Adipocyte (in vitro differentiated cells): ENCODE measurements at places on chromosomes 5 and 9.
A peak's percentile ranks its signal among the peaks of the same experiment; 100 is the strongest.

- no peak for DNase-seq
These were observed 69.8 kb downstream of the ACO1 start for GRCh38 chr9:32454280-32454679.

DNA sequence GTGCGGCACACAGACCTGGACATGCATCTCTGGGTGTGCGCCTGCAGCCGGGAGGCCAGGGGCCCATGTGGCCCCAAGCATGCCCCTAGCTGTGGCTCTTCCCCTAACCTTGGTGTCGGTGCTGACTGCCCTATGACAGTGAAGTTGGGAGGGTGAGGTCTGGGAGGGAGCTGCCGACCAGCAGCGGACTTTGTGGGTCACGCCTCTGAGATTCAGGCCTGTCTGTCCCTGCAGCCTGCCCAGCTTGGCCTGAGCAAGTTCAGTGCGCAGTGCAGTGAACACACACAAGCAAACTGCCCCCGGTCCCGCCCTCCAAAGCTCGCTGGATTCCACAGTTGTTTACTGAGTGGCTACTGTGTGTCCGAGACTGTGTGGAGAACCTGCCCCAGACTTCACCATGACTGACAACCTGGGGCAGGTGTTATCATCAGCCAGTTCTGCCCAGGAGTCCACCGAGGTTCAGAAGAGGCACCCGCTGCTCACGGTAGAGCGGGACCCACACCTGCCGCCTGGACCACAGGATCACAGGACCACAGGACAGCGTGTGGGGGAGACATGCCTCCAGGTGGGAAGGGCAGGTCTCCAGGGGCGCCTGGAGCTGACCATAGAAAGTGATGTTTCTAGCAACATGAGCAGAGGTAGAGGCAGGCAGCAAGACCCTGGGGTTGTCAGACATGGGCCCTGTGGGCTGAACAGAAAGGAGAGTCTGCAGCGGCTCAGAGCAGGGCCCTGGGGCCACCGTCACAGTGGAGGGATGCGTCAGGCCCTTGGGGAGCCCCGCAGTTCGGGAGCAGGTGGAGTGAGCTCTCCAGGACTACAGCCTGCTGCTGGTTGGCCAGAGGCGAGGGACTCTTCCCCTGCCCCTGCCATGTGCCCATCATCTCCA lies 105.1 kb downstream of the PHF2 start:
- no peak for DNase-seq

GRCh38 chr9:37248651-37249163 lies 128.3 kb downstream of the ZCCHC7 start:
- no peak for DNase-seq

DNA sequence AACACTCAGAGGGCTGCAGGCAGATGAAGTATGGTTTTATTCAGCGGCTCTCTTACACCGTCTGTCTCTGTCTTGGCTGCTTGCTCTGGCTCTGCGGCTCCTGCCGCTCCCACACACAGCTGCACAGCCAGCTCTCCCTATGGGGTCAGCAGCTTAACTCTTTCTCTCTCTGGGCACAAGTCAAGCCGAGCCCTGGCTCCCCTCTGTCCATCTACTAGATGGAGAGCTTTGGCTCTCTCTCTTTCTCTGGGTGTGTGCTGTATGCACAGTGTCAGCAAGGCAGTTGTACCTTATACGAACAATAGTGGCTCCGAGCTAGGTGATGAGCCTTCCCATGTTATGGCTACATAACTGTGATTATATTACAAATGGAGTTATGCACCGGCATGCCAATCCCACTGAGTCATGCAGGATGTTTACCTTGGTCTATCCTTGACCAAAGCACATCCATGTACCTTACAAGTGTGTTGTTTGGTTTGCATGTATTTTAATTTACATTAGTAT lies 19.3 kb upstream of the PPP2CA start:
- DNase-seq: peak; percentile 31

GRCh38 chr5:148788636-148789035 lies 37.8 kb upstream of the ADRB2 start:
- DNase-seq: no peak

GRCh38 chr5:112339761-112340160 lies 79.3 kb downstream of the EPB41L4A start:
- DNase-seq: no peak

DNA sequence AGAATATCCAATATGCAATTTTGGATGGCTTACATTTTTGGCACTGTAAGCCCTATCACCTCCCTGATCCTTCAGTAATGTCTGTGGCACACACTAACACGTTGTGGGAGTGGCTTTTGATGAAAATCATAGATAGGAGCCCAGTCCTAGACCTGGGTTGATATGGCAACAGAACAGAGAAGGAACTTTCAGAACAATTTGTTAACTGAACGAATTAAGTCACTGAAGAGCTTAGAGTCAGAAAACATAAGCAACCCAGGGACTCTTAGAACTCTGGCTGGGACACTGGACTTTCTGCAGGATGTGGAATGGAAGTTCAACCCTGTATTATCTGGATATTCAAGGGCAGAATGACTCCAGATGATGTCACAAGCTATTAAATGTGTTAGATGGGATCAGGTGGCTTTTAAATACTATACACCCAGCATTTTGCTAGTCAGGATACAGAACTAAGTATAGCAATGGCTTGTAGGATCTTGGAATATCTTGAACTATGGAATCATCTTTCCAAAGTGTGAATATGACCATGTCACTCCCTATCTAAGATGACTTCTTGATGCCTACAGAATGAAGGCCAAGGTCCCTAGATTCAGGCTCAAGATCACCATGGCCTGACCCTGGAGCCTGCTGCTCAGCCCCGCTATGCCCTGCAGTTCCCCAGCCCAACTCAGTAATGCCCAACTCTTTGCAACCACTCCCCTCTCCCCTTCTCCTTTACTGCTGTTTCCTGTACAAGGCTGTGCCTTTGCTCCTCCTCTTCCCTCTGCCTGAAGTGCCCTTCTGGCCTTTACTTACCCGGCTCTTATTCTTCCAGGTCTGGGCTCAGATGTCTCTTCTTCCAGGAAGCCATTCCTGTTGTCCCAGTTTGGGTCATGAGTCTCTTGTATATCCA lies 42.8 kb downstream of the VLDLR start:
- DNase-seq: no peak

DNA sequence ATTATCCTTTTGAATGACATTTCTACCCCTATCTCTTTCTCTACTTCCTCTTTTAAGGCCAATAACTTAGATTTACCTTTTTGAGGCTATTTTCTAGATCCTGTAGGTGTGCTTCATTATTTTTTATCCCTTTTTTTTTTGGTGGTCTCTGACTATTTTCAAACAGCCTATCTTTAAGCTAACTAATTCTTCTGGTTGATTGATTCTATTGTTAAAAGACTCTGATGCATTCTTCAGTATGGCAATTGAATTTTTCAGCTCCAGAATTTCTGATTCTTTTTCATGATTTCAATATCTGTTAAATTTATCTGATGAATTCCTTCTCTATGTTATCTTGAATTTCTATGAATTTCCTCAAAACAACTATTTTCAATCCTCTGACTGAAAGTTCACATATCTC lies 7.4 kb upstream of the SLC36A3 start:
- no peak for DNase-seq

GRCh38 chr5:113293975-113294310 lies 140.8 kb downstream of the TSSK1B start:
- peak; percentile 60 for DNase-seq

- peak; percentile 58 for DNase-seq
These were observed 32.7 kb downstream of the LNPEP start for GRCh38 chr5:96968614-96969013.

DNA sequence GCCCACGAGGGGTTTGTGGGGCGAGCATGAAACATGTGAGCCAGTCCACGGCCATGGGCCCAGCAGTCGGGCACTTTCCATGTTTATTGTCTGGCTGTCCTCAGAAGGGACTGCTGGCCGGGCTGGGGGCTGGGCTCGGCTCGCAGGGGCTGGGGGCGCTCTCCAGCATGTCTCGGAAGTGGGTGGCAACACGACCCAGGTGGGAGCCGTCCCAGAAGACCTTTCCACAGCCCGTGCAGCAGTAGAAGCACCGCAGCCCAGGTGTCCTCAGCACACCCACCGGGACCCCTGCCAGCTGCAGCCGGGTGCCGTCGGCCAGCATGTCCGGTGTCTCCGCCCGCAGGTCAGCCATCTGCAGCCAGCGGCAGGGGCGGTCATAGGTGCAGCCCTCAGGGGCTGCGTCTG lies 4.8 kb upstream of the NRARP start:
- DNase-seq: no peak

DNA sequence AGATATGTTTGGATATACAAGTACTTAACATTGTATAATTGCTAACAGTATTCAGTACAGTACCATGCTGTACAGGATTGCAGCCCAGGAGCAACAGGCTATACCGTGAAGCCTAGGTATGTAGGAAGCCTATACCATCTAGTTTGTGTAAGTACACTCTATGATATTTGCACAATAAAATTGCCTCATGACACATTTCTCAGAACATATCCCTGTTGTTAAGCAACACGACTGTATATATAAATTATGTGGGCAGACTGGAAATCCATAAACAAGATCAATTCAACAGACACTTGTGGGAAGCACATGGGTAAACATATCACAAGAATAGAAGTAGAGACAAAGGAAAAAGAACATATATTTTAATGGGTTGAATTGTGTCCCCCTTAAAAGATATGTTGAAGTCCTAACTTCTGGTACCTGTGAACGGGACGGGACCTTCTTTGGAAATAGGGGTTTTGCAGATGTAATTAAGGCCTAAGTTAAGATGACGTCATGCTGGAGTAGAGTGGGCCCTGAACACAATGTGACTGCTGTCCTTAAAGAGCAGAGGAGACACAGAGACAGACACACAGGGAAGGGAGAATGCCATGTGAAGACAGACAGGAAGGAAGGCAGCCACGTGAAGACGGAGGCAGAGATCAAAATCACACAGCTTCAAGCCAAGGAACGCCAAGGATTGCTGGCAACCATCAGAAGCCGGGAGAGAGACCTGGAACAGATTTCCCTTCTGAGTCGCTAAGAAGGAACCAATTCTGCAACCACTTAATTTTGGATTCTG lies 76.3 kb downstream of the SCAI start:
- DNase-seq: peak; percentile 25

GRCh38 chr5:179621551-179622214 lies 1.8 kb downstream of the HNRNPH1 start:
- DNase-seq: no peak

- DNase-seq: no peak
These were observed 125.4 kb downstream of the C5orf15 start for GRCh38 chr5:133842846-133843611.

DNA sequence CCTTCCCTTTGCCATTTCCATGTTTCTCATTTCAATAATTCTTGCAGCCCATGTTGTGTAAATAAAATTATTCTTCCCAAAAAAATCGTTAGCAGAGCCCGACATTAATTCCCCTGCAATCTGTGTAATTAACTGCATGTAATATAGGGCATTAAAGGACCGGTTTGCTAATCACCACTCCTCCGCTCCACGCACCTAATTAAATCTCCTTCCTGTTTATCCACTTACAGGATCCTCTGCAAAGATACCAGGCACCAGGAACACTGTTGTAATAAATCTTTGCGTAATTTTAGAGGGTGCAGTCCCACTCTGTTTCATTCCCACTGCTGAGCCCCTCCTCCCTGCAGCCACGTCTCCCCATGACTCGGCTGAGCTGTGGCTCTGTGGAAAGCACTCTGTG lies 105.0 kb upstream of the PPP1R26 start:
- no peak for DNase-seq

DNA sequence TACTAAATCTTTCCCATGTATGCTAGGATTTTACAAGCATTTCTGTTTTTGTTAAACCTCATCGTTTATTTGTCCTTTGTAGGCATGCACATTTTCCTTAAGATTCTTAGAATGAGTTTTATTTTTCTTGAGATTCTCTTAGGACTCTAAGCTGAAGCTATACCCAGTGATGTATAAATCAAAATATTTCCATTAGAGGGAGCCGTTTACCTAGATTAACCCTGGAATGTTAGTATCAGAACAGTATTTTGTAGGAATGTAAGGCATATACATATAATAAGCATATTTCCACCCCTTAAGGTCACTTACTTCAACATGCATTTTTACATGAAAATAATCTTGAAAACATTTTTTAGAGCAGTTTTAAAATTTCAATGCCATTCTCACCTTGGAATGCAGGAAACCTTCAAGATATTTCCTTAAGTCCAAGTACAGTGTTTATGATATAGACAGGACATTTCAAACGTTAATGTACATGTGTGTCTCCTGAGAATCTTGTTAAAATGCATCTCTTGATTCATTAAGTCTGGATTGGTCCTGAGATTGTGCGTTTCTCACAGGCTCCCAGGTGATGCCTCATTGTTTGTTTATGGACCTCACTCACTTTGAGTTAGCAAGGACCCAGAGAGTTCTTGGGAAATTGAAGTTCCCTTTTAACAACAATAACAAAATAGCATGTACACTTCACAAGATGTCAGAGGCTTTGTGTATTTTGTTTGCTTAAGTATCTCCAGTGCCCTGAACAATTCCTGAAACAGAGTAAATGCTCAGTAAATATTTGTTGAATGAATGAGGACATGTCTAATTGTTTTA lies 34.9 kb upstream of the FCHO2 start:
- peak; percentile 56 for DNase-seq

DNA sequence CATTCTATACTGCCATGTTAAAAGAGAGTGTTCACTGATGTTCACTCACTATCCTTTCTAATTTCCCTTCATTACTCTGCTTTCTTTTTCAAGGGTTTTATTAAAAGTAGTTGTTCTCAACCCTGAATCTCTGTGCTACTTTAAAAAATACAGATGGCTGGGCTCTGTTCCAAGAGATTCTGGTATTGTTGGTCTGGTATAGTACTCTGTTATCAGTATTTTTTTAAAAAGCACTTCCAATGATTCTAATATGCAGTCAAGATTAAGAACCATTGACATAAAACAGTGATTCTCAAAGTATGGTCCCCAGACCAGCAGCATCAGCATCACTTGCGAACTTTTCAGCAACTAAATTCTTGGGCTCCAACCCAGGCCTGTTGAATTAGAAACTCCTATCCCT lies 77.0 kb upstream of the STARD4 start:
- no peak for DNase-seq

GRCh38 chr9:36049408-36049807 lies 12.7 kb downstream of the RECK start:
- no peak for DNase-seq

DNA sequence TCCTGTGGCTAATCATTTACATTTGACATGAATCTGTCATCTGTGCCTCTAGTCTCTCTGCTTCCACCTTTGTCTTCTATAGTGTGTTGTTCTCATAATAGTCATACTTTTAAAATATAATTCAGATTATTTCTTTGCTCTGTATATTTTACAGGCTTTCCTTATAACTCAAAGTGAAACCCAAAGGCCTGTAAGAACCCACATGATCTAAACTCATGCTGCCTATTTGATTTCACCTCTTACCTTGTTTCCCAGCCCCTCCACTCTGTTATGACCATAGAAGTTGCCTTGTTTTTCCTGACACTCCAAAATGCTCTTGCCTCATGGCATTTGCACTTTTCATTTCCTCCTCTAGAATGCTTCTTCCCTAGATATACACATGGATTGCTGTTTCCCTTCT lies 74.2 kb downstream of the COMMD10 start:
- DNase-seq: no peak

DNA sequence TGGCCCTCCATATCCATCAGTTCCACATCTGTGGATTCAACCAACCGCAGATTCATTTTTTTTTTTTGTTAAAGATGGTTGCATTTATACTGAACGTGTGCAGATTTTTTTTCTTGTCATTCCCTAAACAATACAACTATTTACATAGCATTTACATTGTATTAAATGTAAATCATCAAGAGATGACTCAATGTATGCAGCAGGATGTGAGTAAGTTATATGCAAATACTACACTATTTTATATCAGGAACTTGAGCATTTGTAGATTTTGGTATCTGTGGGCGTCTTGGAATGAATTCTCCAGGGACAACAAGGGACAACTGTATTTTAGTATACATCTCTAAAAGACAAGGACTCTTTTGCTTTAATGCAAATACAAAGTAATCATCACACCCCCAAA lies 299.2 kb upstream of the ZNF608 start:
- no peak for DNase-seq
